ENCODE measurements at places on chromosomes 2 and 18.

GRCh38 chr2:239098288-239098970 is 250.5 kb downstream of the TWIST2 start:
- no peak for DNase-seq

DNA sequence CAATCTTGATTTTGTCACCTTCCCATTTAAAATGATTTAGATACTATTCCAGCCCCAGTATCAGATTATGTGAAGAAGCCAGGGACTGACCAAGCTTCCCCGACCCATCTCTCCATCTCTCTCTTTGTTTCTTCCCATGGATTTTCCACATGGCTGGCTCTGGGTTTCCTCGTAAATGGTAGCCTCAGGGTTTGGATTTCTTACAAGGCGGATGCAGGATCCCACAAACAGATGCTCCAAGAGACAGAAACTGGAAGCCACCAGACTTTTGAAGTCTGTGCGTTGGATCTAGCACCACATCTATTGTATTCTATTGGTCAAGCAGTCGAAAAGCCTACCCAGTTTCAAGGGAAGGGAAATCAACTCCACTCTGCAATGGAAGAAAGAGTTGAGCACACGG is 46.0 kb upstream of the SPHKAP start:
- DNase-seq: no peak

- no peak for DNase-seq
Observed at GRCh38 chr2:19762142-19762541, 139.6 kb downstream of the TTC32 start.

DNA sequence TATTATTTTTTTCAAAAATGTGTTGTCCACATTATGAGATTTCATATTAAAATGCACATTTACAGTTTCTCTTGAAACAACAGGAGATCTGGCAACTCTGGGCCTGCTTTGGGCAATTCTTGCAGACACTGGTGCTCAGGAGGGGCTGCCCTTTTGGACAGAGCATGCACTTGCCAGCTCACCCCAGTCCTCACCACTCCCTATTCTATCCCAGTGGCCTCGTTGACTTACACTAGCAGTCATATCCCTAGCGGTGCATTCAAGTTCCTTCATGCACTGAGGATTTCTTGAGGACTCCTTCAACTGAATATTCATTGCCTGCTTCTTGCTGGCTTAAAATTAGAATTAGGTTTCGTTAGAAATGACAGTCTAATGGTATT is 87.9 kb upstream of the FHL2 start:
- DNase-seq: no peak

GRCh38 chr2:148970385-148970784 is 68.1 kb upstream of the LYPD6B start:
- no peak for DNase-seq

DNA sequence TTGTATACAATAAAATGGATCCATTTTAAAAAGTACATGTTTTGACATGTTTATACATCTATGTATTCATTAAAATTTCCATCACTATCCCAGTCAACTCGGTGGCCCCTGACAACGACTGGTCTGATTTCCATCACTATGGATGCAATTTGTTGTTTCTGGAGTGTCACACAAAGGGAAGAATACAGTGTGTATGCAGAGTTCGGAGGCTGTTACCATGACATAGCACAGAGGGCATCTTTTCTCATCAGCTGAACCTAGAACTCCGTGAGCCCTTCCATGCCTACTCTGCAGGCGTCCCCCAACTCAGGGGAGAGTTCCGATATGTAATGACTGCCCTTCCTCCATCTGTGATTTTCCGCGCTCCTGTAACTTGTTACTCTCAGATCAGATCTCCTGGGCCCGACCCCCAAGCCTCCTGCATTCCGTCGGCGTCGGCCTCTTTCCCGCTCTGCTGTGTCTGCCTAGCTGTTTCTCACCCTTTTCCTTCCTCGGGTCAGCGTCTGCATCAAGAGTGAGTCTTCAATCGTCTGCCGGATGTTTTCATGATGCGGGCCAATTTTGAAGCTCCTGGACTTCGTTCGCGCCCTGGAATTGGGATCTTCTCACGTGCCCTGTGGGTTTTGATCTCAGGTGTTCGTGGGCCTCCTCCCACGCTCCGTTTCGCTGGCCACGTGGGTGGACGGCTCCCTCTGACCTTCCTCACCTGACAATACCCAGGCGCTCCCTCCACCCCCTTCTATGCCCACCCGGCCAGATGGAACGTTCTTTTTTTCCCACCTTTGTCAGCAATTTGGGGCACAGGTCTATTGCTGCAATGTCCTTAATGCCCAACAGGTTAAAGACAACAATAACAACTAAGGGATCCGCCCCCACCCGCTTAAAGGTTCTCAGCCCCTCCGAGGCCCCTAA is 161.0 kb downstream of the TWIST2 start:
- DNase-seq: no peak

DNA sequence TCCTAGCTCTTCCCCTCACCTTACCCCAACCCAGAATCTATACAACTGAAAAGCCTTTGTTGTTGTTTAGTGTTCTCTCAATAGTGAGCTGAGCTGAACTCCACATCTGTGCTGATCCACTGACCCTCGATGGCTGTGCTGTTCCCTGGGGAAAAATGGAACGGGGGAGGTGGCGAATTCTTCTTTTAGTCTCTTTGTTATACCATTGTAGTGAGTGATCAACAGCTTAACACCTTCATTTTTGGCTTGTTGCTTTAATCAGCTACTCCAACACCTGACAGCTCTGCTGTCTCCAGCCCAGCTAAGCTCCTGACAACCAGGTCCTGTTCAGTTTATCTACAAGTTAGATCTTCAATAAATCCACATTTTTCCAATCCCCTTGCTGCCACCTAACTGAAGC is 25.7 kb downstream of the PLA2R1 start:
- no peak for DNase-seq

- DNase-seq: no peak
Observed at GRCh38 chr2:217755027-217755745, 247.6 kb downstream of the TNS1 start.

DNA sequence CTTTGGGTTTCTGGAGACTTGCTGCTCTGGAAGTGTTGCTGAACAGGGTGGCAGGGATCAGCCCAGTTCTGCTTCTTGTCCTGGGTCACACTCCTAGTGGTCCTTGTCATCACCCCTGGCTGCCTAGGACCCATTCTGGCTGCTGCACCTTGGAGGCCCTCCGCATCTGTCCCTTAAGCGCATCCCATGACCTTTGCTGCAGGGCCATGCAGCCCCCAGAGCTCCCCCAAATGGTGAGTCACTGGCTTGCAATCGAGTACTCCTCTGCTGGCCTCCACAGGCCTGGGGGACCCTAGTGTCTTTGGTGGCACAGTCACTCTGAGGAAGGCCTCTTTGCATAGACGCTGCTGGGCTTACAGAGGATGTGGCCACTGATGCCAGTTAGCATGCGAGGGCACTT is 188.5 kb downstream of the ASB1 start:
- no peak for DNase-seq

GRCh38 chr18:13892098-13892497 is 23.2 kb downstream of the MC2R start:
- no peak for DNase-seq

GRCh38 chr18:59502274-59503175 is 143.5 kb upstream of the LMAN1 start:
- DNase-seq: no peak

DNA sequence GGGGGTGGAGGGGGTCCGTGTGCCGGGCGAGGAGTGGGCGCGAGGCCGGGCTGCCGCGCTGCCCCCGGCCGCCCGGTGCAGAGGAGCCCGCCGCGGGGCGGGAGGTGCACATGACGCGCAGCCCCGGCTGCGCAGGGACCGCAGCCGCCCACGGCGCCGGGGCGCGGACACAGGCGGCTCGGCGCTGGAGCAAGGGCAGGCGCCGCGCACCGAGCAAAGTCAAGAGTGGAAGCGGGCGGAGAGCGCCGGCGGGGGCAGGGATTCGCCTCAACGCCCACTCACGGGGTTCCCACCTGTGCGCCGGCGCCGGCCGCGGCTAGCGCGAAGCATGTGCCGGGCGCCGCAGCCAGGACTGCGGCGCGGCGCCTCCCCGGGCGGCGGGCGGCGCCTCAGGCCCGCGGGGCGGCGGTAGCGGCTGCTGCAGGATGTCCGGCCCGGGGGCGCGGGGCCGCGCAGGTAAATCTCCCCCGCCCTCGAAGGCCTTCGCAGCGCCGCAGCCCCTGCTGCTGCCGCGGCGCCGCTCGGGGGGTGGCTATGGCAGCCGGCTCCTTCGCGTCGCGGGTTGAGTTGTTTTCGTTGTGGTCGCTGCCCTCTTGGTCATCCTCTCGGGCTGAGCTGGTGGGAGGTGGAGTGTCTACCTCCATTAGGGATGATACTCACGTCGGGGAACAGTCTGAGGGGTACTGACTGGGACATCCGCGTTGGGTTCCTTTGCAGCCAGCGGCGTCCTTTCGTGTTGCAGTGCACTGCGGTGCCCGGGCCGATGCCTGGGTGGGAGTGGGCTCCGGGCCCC is 216.3 kb upstream of the DTNA start:
- no peak for DNase-seq

- peak; percentile 19 for DNase-seq
Observed at GRCh38 chr2:86622519-86623042, 1.1 kb downstream of the RNF103 start.

DNA sequence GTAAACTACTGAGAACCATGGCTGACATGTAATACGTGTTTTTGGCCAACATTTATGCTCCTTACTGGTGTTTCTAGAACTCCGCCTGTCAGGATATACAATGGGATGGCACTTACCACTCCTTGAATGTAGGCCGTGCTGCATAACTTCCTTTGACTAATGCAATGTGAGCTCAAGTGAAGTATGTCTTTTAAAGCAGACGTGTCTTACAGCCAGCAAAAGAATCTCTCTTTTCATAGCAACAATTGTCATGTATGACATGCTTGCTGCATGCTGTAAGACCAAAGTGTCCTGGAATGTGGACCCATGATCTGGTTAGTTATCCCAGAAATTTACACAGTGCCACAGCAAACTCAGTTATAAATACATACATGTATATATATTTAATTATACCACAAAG is 1202.7 kb upstream of the PIK3C3 start:
- DNase-seq: no peak

DNA sequence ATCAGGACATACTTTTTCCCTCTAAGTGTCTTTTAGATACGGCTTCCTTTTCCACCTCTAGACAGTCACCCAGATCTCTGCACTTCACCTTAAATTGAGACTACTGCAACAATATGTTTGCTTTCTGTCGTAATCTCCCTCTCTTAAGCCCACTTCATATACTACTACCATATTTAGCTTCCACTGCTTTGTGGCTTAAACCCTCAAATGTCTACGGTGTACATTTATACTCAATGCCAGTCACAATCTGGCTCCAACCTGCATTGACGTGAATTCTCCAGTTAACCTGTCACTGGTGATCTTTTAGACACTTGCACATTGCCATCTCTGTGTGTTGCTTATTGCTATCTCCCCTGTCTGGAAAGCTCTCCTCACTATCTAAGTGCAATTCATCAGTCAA is 56.4 kb downstream of the ICOS start:
- DNase-seq: no peak

DNA sequence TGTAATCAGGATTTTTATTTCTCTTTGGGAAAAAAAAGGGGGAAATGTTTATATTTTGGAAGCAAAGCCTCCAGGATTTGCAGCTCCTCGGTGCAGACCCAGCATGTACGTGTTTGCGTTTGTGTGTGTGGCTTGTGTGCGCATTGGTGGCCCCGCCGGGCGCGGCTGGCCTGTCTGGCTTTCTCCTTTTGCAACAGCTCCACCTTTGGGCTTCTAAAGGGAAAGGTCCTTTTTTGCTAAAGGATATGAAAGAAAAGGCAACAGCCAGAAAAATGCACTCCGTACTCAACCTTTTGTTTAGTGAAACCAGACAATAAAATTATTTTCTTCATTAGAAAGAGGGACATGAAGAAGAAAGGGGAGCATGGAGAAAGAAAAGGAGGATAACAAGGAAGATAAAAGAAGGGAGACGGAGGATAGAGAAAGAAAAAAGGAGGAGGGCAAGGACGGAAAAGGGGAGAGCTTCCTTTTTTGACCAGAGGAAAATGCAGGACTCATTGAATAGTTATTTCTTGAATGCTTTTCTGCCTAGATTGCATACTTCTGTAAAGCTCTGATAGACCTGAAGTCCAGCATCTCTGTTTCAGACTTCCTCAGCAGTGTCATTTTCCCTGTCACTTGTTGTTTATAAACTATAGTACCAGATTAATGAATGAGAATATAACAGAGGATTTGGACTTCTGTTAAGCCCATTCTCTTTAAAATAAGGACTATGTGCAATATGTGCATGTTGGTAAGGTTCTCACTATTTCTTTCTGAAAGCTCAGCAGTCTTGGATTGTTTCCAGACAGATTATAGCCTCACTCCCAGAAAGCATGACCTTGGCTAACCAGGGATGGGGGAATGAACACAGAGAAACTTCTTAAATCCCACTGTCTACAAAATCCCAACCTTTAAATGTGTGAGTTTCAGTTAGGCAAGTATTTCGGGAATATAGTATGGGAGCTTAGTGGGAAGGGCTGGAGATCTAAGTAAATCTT is 563.1 kb upstream of the PIK3C3 start:
- no peak for DNase-seq

GRCh38 chr2:13495051-13495450 is 778.3 kb downstream of the TRIB2 start:
- no peak for DNase-seq

- DNase-seq: no peak
Observed at GRCh38 chr2:191863988-191864387, 17.1 kb upstream of the CAVIN2 start.

DNA sequence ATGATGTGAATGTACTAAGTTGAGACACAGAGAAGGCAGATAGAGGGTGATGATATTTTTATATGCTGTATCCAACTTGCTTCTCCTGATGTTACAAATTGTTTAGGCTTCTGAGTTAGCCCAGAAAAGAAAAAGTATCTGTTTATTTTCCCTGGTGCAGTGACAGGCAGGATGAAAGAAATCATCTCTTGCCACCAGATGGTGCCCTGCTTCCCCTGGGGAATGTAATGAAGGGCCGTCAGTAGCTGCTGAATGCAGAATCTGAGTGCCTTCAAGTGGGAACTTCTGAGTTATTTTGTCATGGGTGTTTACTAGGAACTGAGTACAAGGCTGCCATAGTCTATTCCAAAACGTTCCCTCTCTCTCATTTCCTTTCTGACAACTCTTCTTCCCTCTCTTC is 525.6 kb downstream of the MBD2 start:
- DNase-seq: no peak

DNA sequence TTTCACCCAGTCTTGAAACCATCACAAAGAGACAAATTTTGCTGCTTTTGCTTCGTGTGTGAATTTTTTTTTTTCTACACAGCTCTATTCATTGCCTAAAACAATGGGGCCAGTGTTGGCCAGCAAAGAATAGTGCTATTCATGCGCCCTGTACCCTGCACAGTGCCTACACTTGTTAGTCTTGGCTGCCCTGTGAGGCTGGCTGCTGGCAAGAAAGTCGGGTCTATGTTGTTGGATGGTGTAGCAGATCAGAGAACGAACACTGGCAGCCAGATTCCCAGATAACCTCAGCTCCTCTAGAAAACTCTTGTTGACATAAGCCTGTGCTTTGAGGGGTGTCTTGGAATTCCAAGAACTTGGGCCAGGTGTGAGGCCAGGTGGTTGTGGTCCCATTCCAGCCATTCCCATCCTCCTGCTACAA is 455.7 kb upstream of the TCF4 start:
- no peak for DNase-seq

All from stimulated activated CD4-positive, alpha-beta T cell treated with anti-CD3 and anti-CD28 coated beads, Interleukin-12 subunit alpha, Interleukin-12 subunit beta, amount 100 ng/mL, for 4 hours (primary cell).